ENCODE measurements at places on chromosomes 11 and 22.
A peak's percentile ranks its signal among the peaks of the same experiment; 100 is the strongest.

GRCh38 chr11:79762279-79762921, 321.6 kb upstream of the TENM4 start:
- no peak for DNase-seq

DNA sequence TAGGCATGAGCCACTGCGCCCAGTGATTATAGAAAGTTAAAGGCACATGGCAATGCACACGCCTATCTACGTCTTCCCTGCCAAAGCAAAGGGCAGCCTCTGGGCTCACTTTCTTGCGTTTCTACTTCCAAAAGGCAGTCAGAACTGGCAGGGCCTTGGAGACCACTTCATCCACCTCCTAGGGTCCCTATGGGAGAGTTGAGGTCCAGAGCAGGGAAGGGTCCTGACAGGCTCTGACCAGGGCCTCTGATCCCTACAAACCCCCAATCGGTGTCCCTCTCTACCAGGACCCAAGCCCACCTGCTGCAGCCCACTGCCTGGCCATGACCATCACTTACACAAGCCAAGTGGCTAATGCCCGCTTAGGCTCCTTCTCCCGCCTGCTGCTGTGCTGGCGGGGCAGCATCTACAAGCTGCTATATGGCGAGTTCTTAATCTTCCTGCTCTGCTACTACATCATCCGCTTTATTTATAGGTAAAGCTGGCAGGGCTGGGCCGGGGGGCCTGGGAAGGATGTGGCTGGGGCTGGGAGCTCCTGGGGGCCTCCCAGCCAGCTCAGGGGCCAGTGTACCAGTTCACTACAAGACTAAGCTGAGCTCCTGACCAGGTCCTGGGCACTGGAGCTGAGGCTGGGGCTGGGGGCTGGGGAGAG, 1.5 kb downstream of the BEST1 start:
- DNase-seq: no peak

DNA sequence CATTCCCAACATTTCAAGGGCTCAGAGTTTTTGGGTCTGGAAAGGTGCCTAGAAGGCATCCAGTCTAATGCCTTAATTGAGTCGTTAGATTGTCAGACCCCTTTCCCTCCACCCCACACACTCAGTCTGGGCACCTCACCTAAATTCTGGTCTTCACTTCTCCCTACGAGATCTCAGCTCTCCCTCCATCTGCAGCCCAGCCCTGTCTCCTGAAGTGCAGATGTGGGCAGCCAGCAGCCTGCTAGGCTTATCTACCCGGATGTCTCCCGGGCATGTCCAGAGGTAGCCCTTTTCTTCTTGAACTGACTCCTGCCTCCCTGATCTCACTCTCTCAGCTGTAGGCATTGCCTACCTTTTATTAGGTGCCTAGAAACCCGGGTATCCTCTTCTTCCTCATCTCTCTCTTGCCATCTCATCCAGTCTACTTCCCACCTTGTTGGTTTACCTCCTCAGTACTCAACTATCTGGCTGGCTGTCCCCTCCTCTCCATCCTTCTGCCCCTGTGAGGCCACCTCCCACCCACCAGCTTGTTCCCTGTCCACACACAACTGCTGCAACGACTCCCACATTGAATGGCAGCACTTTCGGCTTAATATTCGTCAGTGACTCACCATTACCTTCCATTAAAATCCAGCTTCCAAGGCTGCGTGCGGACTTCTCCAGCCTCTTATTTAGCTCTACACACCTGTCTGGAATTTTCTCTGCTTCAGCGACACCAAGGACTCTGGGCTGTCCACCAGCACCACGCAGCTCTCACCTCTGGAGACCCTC, 6.2 kb downstream of the SEPTIN3 start:
- DNase-seq: no peak

GRCh38 chr11:12058425-12059115, 50.1 kb upstream of the DKK3 start:
- DNase-seq: no peak

DNA sequence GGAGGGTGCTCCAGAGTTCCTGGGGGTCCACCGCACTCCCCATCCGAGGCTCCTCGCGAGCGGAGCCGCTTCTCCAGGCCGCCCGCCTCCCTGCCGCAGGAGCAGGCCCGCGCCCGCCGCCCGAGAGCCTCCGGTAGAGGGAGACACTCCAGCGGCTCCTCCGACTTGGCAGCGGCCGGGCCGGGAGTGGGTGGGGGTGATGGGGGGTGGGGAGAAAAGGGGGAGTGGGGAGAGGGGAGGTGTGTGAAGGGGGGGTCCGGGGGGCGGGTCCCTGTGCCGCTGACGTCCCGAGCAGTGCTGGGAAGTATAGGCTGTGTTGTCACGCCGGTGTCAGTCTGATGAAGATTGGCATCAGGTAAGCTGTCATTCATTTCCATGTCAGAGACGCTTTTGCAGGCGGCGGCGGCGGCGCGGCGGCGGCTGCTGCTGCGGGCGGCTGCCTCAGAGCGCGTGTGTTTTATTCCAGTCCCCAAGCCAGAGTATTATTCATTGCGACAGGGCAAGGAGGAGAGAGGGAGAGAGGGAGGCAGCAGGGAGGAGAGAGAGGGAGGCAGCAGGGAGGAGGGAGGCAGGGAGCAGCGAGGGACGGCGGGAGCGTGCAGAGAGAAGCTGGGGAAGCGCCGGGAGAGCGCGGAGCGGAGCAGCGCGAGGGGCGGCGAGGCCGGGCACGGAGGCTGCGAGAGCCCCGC, at the start of gene PKNOX2:
Gene PKNOX2, plus strand, starts transcription at position 330 of the 689 bp plus-strand sequence. CDS start 186,555 bp downstream, outside the sequence.
- no peak for DNase-seq

DNA sequence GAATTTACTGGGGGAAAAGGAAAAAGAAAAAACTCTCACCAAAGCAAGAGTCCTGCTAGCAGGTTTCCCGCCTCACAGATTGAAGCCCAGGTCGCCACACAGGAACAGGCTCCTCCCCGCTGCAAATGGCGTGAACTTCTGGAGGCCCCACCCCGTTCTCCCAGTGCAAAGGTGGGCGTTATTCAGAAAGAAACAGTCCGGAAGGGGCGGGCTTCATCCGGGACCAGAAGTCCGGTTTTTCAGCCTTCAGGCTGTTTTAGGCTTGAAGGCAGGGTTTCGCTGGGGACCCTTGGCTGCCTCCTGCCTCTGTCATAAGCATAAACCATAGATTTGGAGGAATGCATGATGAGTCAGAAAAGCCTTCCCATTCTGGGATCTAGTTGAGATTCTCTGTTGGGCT, 148.3 kb upstream of the POU2AF2 start:
- peak; percentile 2 for DNase-seq

- no peak for DNase-seq
Measured at GRCh38 chr11:76096552-76096951, 109.8 kb downstream of the WNT11 start.

DNA sequence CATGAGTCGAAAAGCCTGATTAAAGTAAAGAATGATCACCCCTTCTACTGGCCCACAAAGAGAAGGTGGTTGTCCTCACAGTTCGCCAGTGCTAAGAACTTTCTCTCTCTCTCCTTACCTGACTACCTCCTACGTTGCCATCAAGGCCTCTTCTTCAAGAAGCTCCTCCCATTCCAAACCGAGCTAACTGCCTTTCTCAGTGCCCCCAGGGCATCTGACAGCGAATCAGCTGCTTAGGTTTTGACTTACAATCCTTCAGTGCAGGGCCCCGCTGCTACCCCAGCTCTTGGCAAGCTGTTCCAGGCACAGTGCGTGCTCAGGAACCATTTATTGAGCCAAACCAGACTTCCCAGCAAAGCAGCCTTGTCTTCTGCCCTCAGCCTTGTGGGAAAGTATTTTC, 5.8 kb downstream of the VSTM5 start:
- no peak for DNase-seq

DNA sequence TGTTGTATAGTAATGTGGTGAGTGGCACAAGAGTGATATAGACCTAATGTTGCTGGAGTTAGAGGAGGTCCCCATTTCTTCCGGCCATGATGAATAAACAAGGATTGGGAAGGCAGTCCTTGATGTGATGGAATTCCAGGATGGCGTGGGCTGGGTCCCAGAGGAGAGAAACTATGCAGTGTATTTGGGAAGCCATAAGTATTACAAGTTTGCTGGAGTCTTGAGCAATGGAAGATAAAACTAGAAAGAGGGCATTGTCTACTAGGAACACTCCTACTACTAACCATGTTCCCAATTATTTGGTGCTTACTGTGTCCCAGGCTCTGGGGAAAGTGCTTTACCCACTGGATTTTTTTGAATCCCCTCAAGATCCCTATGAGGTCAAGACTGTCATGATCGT, 20.0 kb downstream of the LDLRAD3 start:
- DNase-seq: no peak

DNA sequence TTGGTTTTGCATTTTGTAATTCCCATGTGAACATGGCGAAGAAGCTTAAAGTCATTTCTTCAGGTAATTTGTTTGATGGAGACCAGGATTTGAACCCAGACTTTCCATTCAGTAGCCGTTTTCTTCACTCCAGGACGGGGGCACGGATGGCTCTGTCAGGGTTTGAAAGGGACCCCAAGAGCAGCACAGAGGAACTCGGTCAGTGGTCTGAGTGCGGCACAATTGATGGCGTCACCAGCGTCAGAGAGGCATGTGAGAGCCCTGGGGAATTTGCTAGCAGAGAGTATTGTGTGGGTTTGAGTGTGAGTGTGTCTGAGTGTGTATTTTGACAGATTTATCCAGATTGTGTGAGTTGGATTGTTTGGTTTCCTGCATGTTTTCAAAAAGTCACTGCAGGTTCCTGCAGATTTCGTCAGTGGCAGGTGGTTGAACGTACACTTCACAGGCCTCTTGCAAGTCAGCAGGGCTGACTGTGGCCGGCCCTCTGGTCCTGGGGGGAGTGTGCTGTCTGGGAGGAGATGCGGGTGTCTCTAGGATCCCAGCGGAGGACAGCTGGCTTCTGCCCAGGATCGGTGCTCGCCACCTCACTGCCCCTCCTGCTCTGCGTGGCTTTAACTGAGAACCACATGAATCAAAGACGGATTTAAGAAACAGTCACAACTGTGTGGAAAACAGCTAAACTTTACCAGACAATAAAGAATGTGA, 199.3 kb downstream of the TBC1D22A start:
- DNase-seq: no peak

DNA sequence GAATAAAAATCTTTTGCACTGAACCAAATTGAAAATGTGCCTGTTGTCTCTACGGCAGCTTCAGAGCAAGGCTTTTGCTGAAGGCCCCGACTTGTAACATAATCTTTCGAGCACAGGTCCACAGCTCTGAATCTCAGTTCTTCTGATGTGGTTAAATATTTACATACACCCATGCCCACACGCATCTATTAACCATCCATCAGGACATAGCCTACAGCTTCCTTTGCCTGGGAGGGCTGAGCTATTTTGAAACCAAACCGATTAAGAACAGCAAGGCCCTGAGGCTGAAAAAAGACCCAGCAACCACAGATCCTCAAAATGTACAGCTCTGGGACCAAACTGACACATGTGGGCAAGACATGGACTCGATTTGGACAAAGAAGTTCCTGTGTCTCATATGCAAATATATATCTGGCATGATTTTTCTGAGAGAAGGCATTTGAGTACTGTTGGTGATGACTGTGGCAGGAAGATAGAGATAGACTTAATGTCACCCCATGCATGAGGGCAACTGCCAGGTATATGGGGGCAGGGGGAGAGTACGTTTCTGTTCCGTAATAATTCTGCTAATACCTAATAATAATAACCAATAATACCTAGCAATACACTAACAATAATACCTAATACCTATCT, 322.7 kb upstream of the PLET1 start:
- no peak for DNase-seq

DNA sequence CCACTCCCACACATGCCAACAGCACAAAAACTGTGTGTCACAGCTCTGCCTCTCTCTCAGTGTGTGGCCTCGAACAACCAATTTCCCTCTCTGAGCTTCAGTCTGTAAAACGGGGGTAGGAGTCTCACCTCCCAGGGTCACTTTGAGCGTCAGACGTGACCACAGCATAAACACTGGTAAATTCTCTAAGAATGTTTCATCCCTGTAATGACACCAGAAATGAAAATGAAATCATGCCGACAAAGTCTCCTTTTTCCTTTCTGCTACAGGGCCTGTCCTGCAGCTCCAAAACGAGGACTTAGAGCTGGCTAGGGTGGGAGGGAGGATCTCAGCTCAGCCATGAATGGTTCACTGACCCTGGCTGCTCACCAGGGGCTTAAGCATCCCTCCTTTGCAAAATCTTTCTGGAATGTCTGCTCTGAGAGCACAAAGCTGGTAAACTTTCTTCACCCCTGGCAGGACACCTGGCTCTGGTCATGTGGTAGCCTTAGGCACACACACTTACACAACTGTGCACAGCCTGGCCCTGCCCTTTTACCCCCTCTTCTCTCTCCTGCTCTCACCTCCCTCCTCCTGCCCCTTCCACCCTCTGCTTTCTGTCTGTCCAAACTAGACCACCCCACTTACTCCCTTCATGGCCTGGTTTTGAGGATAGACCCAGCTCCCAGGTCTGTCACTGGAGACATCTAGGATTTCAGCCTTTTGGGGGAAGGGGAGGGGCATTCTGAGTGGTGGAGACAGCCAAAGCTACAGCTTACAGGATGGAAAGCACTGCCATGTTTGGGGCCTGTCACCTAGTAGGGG, 12.3 kb upstream of the TSKU start:
- DNase-seq: peak; percentile 81

GRCh38 chr11:1234771-1235305, 12.0 kb downstream of the MUC5B start:
- no peak for DNase-seq

DNA sequence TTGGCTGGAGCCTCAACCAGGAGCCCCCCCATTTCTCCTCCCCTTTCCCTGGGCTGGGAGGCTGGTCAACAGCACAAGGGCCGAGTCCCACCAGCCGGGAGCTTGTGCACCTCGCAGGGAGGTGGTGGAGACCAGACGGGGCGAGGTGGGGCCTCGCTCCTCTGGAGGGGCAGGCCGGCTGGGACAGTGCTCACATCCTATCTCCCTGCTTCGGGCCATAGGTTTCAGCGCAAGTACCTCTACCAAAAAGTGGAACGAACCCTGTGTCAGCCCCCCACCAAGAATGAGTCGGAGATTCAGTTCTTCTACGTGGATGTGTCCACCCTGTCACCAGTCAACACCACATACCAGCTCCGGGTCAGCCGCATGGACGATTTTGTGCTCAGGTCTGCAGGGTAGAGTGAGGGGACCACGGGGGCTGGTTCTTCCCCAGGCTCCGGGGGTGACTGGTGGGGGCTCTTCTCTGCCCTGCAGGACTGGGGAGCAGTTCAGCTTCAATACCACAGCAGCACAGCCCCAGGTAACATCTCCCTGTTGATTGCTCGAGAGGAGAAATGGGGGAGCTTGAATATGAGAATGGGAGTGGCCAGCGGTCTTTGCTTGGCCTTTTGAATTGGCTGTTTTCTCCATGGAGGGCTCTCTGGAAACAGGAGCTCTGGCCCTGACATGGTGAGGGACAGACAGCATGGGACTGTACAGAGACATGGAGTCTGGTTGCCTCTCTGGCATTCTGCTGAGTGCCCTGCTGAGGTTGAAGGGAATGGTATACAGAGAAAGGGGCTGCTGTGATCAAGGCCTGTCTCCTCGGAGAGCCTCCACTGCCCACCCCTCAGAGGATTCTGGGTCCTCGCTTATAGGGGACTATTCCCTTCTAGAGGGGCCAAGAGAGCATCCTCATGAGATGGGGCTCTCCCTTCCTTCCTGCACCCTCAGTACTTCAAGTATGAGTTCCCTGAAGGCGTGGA, 3.3 kb downstream of the SIDT2 start:
- DNase-seq: no peak

- DNase-seq: no peak
Measured at GRCh38 chr11:69918231-69918937, 99.2 kb upstream of the FGF3 start.

GRCh38 chr11:6196396-6196795, 2.6 kb upstream of the OR52W1 start:
- no peak for DNase-seq

- no peak for DNase-seq
Measured at GRCh38 chr11:78291503-78292108, 102.9 kb downstream of the USP35 start.

- no peak for DNase-seq
Measured at GRCh38 chr11:27012234-27012921, 18.5 kb downstream of the FIBIN start.

- DNase-seq: no peak
Measured at GRCh38 chr11:119445850-119446249, 22.9 kb upstream of the THY1 start.
